ENCODE measurements at places on chromosomes 2 and 18. TPM values are rescaled to one million over a fixed set of nuclear protein-coding genes. Genes with fewer than 3 reads are reported as not detected.

Gene RFTN2
- total RNA-seq, result not detected

Gene CHRND
- not detected for total RNA-seq

Gene NCL
- 756 TPM for total RNA-seq

Gene FEV
- not detected for total RNA-seq

Gene DSC2
- total RNA-seq, result 1.5 TPM

Gene SNED1
- 0.72 TPM for total RNA-seq

Gene TMEM87B
- 17.8 TPM for total RNA-seq

Gene TUBA3E
- total RNA-seq, result not detected

Gene AOX1
- 2.9 TPM for total RNA-seq

Gene DLGAP1
- not detected for total RNA-seq

Gene NDUFV2
- 117 TPM for total RNA-seq

Gene KLHL29
- total RNA-seq, result 5.1 TPM

Gene KATNAL2
- 1.9 TPM for total RNA-seq

Gene GPR35
- total RNA-seq, result 0.40 TPM

Gene EVX2
- not detected for total RNA-seq

Gene SLC9A4
- not detected for total RNA-seq

Gene TANC1
- total RNA-seq, result 7.3 TPM

Gene KCNE4
- 0.93 TPM for total RNA-seq

Gene OXER1
- not detected for total RNA-seq

Gene TAF1B
- 46.1 TPM for total RNA-seq

Gene FANCL
- 28.0 TPM for total RNA-seq

Gene ZNF532
- total RNA-seq, result 20.7 TPM

Gene PDE11A
- 0.58 TPM for total RNA-seq

Gene FAM117B
- total RNA-seq, result 2.3 TPM

Gene SPHKAP
- not detected for total RNA-seq

Gene C2orf80
- not detected for total RNA-seq

Gene ATP8B1
- total RNA-seq, result 9.0 TPM

Gene SP140L
- total RNA-seq, result 3.3 TPM

Gene CCDC68
- total RNA-seq, result 3.6 TPM

Gene KLHL41
- 0.30 TPM for total RNA-seq

Gene SH3BP4
- total RNA-seq, result 28.9 TPM

Gene LOXHD1
- not detected for total RNA-seq

Gene EIF2B4
- total RNA-seq, result 58.3 TPM

Gene ACTG2
- total RNA-seq, result 0.16 TPM

Gene CFC1
- total RNA-seq, result not detected

Gene TMEM37
- 1.9 TPM for total RNA-seq

Gene FIGN
- 2.1 TPM for total RNA-seq

Gene CLEC4F
- total RNA-seq, result not detected

Gene ANKRD62
- total RNA-seq, result not detected

Gene MTCL1
- total RNA-seq, result 55.8 TPM

Gene IL1F10
- total RNA-seq, result not detected

Gene GALM
- 18.5 TPM for total RNA-seq

Gene CHRNA1
- not detected for total RNA-seq

Gene POTEJ
- not detected for total RNA-seq

Gene SATB2
- 2.9 TPM for total RNA-seq

Gene PARD6G
- total RNA-seq, result 3.0 TPM

Gene SGPP2
- total RNA-seq, result 0.16 TPM

Gene TDRD15
- total RNA-seq, result not detected

Gene POTEI
- total RNA-seq, result 0.01 TPM

Gene RAB17
- 0.12 TPM for total RNA-seq

Gene SLC38A11
- not detected for total RNA-seq

Gene LYG2
- total RNA-seq, result not detected

All from A549 treated with CpdA at 1 μM for 4 hours (cell line).